ENCODE measurements at places on chromosomes 5 and 9.

DNA sequence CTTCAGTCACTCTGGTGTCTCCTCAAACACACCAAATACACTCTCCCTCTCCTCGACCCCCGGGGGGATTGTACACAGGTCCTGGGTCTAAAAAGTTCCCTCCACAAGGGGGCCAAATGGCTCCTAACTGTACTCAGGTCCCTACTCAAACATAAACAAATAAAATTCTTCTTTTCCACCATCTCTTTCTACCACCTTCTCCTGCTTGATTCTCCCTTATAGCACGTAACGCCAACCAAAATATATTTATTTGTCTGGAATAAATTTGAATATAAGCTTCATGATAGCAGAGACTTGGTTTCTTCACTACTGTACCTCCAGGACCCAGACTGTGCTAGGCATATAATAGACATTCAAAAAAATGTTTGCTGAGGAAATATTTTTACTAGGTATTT is 21.4 kb downstream of the ZNF608 start:
- DNase-seq: no peak

GRCh38 chr5:74290634-74291241 is 349.8 kb downstream of the ENC1 start:
- DNase-seq: no peak

GRCh38 chr9:80094176-80094771 is 522.5 kb downstream of the TLE4 start:
- DNase-seq: no peak

DNA sequence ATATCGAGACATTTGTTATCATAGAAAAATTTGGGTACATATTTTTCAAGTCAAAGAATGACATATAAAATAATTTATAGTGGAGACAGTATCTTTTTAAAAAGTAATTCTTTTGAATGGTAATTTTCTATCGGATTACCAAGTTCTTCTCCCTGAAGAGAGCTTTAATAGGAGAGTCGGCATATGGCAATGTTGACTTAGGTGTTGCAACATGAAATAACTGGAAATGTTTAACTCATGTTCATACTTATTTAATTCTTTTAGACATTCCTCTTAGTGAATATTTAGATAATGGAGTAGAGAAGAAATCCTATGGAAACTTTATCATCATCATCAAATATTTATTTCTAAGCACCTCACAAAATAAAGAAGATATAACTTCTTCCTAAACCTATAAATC is 118.2 kb upstream of the CTNND2 start:
- DNase-seq: no peak

GRCh38 chr5:141637123-141637766 is 448 bp downstream of the RELL2 start:
- no peak for DNase-seq
